NCI-H1436 (cell line): ENCODE measurements at places on chromosomes 3 and 15.

DNA sequence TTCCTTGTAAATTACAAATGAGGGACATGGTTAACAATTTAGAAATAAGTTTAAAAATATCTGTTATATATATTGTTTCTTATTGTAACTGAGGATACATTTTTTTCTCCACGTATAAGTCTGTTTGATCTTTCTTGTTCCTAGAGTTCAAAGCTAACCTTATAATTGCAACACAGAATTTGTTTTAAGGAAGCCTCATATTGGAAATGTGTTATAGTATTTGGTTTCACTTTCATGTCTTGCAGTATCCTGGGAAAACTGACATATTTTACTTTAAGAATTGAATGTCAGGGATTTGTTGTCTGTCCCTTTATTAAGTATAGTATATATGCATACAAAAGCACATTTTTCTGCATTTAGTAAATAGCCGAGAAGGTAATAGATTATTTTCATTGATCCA is 23.5 kb upstream of the NIT2 start:
- DNase-seq, result no peak

DNA sequence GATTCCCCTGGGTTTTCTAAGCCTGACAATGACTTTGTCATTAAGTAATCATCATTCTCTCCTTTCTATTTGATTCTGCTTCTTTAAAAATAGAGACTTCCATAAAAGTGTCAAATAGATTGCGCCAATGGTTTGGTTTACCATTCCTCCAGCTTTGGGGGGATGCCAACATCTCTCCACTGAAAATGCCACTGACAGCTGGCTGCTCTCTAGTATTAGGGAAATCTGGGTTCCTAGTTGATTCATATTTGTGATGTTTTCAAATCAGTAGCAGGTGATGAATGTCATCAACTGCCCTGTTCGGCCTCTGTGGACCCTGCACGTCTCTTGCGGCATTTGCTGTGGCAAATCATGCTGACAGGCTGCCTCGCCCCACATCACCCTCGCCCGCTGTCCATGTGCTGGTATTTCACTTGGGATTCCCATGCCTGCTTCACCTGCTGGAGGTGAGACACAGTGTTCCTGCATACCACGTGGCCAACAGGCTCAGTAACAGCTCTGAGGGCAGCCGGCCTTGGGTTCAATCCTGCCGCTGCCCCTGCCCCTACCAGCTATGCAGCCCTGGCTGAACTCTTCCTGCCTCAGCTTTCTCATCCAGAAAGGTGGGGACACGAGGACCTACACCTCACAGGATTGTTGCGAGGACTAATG is 28.1 kb downstream of the ZXDC start:
- no peak for DNase-seq

GRCh38 chr15:94536549-94536948 is 305.2 kb downstream of the MCTP2 start:
- DNase-seq, result no peak

- no peak for DNase-seq
Observed at GRCh38 chr3:167559924-167560323, 86.1 kb upstream of the SERPINI2 start.

- DNase-seq, result peak; percentile 1
Observed at GRCh38 chr15:80234883-80235282, 17.1 kb downstream of the CTXND1 start.

- no peak for DNase-seq
Observed at GRCh38 chr3:194985031-194985578, 285.9 kb downstream of the XXYLT1 start.

- DNase-seq, result no peak
Observed at GRCh38 chr3:109532257-109533216, 195.2 kb upstream of the DPPA4 start.

DNA sequence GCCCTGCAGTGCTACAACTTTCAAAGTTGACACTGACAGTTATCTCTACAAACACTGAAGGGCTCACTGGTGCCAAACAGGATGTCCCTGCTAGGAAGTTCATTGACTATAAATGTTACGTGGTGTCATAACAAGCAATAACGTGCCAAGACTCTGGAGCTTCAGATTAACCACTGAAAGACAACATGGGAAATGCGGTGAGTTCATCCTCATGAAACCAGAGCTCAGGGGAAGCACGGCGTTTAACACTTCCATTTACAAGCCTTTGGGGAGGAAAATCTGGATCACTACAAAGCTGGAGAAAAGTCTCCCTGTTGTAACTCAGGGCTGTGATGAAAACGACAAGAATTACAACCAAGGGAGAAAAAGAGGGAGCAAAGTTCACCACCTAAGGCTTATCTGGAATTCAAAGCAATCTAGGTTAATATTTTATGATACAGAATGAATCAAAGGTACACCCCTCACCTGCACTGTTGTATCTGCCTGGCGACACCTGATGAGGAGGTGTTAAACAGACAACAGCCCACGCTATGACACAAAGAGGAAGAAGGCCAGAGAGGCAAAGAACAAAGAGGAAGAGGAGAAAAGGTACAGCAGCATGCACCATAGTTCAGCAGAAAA is 27.0 kb downstream of the SHQ1 start:
- no peak for DNase-seq

GRCh38 chr3:172524611-172525010 is 1.4 kb upstream of the TNFSF10 start:
- DNase-seq, result no peak

DNA sequence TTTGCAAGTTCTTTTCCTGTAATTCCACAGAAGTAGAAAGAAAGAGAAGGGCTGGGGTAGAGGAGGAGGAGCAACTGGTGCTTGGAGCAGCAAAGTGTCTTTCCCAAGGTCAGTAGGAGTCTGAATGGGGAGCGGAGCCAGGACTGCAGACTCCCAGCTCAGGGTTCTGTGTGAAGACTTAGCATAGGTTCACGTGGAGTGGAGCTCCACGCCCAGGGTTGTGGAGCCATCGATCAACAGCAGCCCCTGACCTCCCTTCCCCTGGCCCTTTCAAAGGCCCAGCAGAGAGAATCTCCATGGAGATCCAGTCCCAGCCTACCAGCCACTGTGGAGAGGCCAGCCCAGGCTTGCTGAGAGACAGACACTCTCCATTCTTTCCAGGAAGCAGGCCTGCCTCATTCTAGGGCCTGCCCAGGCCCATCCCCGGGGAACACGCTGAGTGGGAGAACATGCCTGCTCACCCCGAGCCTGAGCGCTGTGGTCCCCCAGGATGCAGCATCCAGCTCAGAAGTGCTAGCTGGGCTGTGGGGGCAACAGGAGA is 62.1 kb downstream of the CORO2B start:
- DNase-seq, result peak; percentile 50

DNA sequence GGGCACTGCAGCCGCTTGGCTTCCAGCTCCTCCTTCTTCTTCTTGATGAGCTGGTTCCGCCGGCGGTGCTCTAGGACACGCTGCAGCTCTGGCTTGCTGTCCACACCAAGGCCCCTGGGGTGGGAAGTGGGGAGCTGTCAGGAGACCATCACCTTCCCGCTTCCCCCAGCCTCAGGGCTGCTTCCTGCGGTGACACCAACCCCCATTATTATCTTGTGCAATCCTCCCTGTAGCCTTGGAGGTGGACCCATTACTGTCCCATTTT is 10.0 kb downstream of the FAM107A start:
- no peak for DNase-seq

- DNase-seq, result no peak
Observed at GRCh38 chr3:29144361-29144760, 136.5 kb upstream of the RBMS3 start.

GRCh38 chr3:54630101-54630623 is 297.7 kb downstream of the LRTM1 start:
- DNase-seq, result no peak

DNA sequence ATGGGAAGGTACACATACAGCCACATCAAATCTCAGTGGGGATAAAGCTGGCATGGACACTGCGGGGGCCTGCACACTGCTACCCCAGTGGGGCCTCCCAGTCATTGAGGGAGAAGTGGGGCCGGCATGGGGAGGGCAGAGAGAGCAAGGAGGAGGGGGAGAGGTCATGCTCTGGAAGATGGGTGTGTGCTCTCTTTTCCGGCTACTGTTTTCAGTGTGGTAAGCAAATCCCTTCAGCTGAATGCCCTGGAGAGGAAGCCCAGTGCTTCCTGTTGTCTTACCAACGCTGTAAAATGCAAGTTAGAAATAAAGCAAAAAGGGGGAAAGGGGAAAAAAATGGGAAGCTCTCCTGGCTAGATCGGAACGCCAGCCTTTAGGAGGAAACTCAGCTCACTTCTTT is 30.8 kb downstream of the NRROS start:
- DNase-seq, result no peak

- no peak for DNase-seq
Observed at GRCh38 chr3:52005571-52005986, 9.9 kb upstream of the RPL29 start.

DNA sequence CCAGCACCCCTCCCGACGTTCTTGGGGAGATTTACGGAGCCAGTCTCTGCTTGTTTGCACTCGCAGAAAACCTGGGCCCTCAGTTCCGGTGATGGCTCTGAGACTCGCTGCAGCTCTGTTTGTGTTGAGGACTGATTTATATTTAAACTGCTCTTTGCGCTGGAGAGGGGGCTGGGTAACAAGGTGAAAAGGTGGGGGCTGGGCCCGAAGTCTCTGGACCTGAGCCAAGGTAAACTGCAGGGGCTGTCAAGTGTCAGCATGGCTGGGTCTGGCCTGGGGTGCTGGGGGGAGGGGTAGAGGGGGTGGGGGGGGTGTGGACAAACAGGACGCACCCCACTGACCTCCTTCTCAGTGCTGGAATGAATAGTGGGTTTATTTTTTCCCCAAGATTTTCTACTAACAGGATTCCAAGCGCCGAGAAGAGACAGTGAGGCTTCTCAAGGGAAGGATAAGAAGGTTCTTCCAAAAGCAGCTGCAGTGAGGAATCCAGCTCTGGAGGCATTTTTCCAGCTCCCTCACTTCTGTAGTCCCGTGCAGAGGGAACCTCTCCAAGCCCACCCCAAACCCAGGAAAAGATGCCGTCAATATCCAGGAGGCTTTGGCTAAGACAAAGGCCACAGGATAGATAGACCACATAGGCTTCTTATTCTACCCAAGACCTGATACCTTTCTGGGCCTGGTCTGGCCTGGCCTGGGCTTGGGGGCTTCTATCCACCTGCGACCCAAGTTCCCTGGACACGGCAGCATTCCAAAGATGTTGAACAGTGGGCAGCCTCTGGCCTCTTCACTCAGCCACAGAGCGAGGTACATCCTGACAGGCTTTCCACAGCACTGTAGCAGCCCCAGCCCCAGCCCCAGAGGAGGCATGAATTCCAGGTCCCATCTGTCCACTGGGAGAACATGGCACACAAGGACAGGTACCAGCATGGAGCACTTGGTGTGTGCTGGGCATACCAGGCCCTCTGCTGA is 938 bp upstream of the SLCO2A1 start:
- no peak for DNase-seq

DNA sequence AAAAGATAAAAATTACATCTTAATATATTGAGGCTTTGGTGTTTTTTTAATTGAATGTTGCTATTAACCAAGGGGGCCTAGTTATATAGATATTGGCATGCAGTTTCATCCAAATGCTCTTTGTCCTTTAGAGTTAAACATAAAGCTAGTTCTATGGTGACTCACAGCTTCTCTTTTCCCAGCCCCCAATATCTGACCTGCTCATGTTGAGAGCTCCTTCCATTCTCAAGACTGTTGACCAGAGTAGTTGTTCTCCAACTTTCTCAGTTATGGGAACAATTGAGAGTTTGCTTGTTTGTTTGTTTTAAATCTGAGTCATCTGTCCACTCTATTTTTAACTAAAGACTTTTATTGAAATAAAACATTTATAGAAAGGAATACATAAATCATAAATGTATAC is 15.8 kb upstream of the RARB start:
- no peak for DNase-seq
